Bladder microvascular endothelial cell (primary cell): ENCODE measurements at places on chromosomes 11 and 22. TPM values are rescaled to one million over a fixed set of nuclear protein-coding genes. Genes with fewer than 3 reads are reported as not detected.

The MS4A15 gene
- not detected in 2 replicates for total RNA-seq

The CYB5R2 gene
- total RNA-seq: 0.06 and 1.9 TPM in 2 replicates

The GNB1L gene
- total RNA-seq: 8.5 and 8.7 TPM in 2 replicates

The CASP1 gene
- total RNA-seq: 20.0 and 37.1 TPM in 2 replicates

The DAGLA gene
- total RNA-seq: 1.8 and 7.5 TPM in 2 replicates

The OR6X1 gene
- not detected in 2 replicates for total RNA-seq

The OSM gene
- total RNA-seq: not detected in 2 replicates

The CATSPERZ gene
- total RNA-seq: 0.49 TPM in 1 of 2 replicates, not detected in the other

The TMEM45B gene
- 0.16 and 1.6 TPM in 2 replicates for total RNA-seq

The PLEKHA7 gene
- total RNA-seq: 0.32 and 9.8 TPM in 2 replicates

The C22orf31 gene
- total RNA-seq: not detected in 2 replicates

The TENM4 gene
- total RNA-seq: 0.13 TPM in 1 of 2 replicates, not detected in the other

The CASP5 gene
- not detected in 2 replicates for total RNA-seq

The CCDC73 gene
- 0.06 TPM in 1 of 2 replicates, not detected in the other for total RNA-seq

The TMEM218 gene
- 12.8 and 17.4 TPM in 2 replicates for total RNA-seq

The ISX gene
- total RNA-seq: not detected in 2 replicates

The GAL gene
- 0.19 TPM in 1 of 2 replicates, not detected in the other for total RNA-seq

The OR10D3 gene
- not detected in 2 replicates for total RNA-seq

The OR2D2 gene
- total RNA-seq: 0.16 and 0.19 TPM in 2 replicates

The RNF26 gene
- 3.2 and 8.2 TPM in 2 replicates for total RNA-seq

The OR4S2 gene
- total RNA-seq: not detected in 2 replicates

The HORMAD2 gene
- total RNA-seq: not detected in 2 replicates

The MYOD1 gene
- not detected in 2 replicates for total RNA-seq

The NCF4 gene
- not detected in 2 replicates for total RNA-seq

The SRRD gene
- 9.1 and 19.2 TPM in 2 replicates for total RNA-seq

The RPUSD4 gene
- 31.7 and 38.6 TPM in 2 replicates for total RNA-seq

The ASCL3 gene
- not detected in 2 replicates for total RNA-seq
